ENCODE measurements at places on chromosomes 3 and 15.

GRCh38 chr3:212432-212831 is 15.9 kb downstream of the CHL1 start:
- no peak for DNase-seq

GRCh38 chr15:83940136-83940535 is 286.2 kb downstream of the ADAMTSL3 start:
- DNase-seq, result no peak

DNA sequence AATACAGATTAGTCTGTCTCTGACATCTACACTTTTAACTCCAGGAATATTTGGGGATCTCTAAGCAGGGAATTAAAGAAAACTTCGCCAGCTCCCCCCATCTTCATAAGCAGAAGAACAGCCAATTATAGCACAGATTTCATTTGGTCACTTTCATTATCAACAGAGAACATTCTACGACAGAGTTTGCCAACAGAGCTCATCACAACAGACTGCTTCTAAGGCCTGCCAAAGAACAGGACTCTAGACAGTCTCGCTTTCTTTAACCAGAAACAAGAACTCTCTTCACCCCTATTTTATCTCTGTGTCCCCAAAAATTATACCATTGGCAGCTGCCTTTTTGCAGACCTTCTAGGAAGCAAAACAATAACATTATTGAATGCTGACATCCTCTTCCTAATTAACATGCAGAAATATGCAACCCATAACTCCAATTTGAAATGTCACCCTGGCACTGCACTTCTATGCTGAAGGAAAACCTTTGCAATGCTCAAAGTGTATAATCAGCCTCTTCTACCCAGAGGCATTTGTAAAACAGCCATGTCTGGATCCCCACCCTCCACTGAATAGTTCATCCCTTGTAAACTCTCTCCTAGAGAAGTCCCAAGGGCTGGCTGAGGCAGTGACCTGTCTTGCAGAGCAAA is 552.8 kb downstream of the MAGI1 start:
- no peak for DNase-seq

DNA sequence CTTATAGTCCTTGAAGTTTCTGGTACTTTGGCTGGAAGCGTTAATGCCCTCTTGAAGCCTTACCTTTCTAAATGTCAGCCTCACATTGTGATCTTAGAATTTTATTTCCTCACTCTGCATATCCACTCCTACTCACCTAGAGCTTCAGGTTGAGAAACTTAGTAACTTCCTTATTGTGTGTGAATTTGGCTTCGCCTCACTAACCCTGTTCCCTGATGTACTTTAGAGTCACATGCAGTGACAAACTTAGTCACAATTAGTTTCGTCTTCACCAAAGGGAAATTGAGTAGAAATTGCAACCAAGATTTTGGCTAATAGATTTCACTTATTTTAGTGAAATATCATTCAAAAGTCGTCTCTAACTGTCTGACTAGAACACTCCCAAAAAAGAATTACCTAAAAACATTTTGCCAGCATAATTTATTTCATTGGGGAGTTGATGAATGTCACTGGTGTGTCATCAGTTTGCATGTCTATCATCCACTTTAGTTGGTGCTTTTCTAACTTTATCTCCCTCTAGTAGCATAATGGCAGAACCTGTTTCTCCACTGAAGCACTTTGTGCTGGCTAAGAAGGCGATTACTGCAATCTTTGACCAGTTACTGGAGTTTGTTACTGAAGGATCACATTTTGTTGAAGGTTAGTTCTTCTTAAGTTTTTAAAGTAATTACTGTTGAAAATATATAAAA is 960 bp downstream of the MFN1 start:
- DNase-seq, result no peak

DNA sequence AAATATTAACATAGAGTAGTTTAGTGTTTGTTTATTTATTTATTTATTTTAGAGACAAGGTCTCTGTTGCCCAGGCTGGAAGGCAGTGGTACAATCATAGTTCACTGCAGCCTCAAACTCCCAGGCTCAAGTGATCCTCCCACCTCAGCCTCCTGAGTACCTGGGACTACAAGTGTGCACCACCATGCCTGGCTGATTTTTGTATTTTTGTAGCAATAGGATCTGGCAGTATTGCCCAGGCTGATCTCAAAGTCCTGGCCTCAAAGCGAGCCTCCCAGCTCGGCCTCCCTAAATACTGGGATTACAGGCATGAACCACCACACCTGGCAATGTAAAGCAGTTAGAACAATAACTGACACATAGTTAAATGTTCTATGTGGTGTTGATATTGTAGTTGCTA is 4.4 kb upstream of the ZNF148 start:
- no peak for DNase-seq

DNA sequence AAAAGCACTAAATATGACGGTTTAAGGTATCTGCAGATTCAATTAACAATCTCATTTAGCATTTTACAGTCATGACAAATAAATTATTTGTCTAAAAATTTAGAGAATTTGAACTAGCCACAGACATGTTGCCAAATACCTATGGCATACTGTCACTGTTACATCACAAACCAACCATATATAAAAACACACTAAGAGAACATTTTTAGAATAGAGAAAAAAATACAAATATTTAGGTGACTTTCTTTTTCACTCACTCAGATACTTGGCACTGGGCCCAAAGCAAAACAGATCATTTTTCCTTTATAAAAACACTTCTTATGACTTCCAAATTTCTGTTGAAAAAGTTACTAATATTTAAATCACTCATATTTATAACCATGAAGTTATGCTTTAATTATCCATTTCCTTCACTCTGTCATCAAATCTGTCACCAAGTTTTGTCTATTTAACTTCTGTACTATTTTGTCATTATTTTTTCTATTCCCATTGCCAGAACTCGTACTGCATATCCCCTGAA is 644.7 kb downstream of the OTOL1 start:
- DNase-seq, result no peak

GRCh38 chr15:86021281-86022264 is 58.1 kb upstream of the AGBL1 start:
- no peak for DNase-seq

- no peak for DNase-seq
Measured at GRCh38 chr3:131141770-131142169, 115.1 kb downstream of the NEK11 start.

- DNase-seq, result no peak
Measured at GRCh38 chr3:7615043-7615442, 754.1 kb downstream of the GRM7 start.

- peak; percentile 79 for DNase-seq
Measured at GRCh38 chr3:9402410-9403228, 5.2 kb downstream of the SETD5 start.

DNA sequence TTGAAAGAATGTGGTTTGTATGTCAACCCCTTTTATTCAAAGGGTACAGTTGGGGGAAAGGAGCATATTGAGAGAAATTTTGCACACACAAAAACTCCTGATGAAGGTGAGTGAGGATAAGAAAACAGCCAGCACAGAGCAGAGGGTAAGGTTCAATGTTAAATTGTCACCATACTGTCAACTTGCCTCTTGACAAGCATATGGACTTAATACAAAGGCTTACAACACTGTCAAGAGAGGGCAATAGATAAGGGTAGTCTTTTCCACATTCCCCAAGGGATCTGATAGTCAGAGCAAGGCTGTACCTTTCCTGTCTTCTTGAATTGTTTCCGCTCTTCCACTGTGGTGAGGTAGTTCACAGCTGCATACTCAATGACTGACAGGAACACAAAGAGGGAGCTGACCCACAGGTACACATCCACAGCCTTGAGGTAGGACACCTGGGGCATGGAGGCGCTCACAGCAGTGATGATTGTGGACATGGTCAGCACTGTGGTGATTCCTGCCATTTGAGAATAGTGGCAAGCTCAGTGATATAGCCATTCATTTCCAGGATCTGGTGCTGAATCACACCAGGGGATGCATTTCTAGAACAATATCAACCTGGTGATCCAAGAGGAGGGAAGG is 20.4 kb upstream of the RIOX2 start:
- no peak for DNase-seq

- peak; percentile 18 for DNase-seq
Measured at GRCh38 chr15:69555080-69555479, 102.5 kb downstream of the RPLP1 start.

DNA sequence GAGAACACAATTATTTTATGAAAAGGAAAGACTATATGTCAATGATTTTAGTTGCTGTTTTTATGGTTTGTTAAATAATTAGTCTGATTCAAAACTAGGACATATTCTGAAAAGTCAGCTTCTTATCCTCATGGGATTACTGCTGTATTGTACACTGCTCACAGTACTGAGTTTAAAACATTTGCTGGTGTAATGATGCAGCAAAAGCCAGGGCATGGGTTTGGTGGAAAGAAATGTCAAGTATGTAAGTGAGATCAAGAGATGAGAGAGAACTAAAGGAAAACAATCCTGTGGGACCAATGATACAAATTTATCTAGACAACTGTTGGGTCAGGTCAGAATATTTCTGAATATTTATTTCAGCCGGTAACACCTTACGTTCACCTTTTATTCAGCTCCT is 210.1 kb upstream of the ARHGEF26 start:
- no peak for DNase-seq

DNA sequence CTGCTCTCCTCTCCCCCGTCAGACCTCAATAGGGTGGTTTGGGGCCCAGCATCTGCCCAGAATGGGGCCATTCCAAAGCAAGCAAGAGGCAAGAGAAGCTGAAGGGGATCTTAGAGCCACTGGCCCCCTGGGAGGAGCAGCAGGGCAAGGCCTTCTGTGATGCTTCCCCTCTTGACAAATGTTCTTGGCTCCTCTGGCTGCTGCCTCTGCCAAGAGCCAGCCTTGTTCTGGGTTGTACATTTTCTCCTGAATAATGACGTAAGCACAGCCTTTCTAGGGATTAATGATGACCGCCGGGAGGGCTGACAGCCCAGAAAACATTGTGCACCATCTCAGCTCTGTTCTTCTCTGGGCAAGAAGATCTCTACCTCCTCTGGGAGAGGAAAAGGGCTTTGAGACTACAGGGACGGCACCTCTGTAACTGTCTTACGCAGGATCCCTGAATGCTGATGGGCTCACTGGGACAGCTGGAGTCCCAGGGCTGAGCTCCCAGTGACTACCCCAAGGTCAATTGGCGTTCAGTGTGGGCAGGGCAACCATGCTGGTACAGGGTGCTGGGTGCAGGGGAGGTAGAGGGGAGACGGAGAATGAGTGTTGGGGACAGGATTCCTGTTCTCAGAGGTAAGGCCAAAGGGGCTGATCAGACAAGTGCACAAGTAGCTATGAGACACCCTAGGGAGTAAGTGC is 253.3 kb downstream of the FAM43A start:
- DNase-seq, result no peak

DNA sequence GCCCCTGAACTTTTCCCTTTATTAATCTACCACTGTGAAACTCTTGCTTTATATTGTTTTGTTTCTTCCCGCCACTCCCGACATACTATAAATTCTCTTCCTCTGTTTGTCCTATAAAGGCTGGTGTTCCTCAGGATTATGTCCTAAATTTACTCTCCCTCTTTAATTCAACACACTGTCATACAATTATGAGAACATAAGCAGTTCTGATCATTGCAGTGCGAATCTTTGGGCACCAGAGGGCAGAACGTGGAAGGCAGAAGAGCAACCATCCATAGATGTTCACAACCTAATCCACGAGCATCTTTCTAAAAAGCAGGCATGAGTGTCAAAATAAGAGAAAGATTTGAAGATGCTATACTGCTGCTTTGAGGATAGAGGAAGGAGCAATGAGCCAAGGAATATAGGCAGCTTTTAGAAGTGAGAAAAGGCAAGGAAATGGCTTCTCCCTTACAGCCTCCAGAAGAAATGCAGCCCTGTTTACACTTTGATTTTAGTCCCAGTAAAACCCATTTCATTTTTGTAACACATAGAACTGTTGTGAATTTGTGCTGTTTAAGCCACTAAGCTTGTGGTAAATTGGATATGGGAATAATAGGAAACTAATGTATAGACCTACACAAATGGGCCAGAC is 179.4 kb downstream of the GBE1 start:
- DNase-seq, result no peak

DNA sequence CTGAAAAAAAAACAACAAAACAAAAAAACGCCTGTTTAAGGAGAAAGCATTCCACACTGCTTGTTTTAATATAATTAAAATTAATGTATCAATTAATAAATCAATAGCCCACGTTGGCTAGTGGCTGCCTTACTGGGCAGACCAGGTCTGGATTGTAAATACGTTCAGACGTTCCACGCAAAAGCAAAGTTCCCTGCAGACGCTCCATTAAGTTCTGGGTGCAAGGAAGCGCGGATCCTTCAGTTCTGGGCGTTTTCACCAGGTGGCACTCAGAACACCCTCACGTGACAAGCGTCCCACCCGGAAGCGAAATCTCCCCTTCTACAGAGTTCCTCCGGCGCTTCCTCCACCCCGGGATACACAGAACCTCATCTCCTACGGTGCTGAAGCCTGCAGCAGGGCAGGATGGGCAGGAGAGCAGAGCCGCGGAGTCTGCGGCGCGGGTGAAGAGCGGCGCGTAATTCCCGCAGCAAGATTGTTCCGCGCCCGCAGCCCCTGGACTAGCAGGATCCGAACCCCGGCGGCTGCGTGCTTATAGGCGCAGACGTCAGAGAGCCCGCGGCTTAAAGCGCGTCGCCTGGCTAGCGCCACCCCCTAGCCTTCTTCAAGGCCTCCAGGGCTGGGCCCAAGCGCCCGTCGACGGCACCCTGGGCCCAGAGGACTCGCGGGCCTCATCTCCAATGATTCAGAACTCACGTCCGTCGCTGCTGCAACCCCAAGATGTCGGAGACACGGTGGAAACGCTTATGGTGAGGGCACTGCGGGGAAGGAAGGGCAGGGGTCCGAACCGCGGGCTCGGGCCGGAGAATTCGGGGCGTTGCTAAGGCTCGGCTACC is at the start of gene SLC25A38:
Gene SLC25A38 (plus strand): TSS at position 326 of the 836 bp plus-strand sequence. CDS start 355 bp downstream, at position 681.
- DNase-seq, result no peak

GRCh38 chr3:47605652-47606051 is 27.0 kb upstream of the CSPG5 start:
- no peak for DNase-seq

DNA sequence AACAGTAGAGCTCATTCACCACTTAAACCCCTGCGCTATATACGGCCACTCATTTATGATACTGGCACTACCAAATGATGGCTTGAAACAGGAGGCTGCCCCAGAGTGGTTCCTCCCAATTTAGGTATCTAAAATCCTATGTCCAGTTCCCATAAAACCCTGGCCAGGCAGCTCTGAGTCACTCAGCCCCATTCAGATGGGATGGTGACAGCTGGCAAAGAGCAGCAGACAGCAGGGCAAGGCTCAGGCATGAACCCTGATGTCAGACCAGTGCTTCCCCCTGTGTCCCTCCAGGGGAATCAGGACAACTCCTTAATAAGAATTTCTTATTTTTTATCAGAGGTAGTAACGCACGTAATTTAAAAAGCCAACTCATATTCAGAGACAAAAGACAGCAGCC is 77.2 kb upstream of the RNU6-1 start:
- DNase-seq, result no peak

DNA sequence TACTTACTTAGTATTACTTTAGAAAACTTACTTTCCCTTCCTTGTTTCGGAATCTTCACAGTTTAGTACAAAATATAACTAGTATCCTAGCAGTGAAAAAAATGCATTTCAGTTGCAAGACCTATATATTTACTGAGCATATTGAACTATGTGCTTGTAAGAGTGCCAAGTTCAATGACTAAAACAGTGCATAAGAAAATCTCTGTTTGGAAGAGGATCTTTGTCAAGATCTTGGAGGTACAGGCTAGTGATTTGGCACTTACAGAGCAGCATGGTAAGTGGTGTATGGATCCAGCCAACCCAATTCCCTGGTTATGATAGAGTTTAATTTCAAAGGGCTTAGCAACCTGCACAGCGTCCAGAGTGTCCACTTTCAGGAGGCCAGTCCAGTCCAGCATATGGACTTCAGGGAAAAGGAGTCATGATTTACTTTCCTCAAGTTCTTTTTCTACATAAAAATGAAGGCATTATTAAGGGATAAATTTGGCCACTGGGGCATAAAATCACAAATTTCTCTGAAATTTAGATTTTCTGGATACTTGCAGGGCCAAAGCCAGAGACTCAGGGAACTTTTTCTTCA is 625.8 kb upstream of the BCHE start:
- no peak for DNase-seq
